ENCODE measurements at places on chromosomes 13 and 19. TPM values are rescaled to one million over a fixed set of nuclear protein-coding genes. Genes with fewer than 3 reads are reported as not detected.

Gene TEX101
- total RNA-seq, result not detected

Gene ZNF763
- not detected for total RNA-seq

Gene ZNF575
- total RNA-seq, result not detected

DNA sequence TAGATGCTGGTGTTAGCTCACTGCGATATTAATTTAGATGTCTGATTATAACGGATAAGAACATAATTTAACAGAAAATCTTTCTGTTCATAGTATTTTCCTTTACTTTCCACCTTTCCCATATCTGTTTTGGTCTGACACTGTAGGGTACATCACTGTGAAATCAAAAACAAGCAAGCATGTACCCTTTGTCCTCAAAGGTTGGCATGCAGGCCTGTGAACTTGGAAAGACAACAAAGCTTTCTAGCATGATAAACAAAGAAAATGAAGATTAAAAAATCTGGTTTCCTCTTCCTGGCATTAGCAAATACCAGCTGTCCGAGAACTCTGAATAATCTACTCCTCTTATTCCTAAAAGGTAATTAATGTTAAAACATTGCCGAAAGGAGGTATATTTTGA, 31.6 kb downstream of the THSD1 start:
- no peak for DNase-seq

DNA sequence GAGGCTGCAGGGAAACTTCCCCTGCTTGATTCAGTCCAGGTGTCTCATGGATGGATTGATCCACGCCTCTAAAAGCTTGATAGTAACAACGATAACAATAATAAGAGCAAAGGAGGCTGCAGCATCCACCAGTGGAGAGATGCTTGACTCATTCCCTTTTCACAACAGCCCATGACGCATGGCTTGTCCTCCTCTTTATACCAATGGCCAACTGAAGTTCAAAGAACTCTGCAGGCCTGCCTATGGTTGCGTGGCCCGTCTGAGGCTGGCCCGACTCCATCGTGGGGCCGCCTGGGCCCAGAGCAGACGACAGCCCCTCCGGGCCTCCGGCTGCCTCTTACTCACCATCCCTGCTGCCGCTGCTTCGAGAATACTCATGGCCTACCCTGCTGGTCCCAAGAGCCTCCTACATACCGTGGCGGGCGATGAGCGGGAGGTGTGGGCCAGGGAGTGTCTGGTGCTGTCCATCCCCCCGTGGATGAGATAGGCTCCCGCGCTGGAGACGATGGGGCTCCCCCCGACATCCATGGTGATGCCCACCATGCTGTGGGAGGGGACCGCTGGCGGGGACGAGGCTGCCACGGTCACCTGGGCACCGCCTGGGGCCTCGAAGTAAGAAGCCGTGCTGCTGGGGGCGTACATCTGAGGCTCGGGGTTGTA, 61.8 kb upstream of the RANBP3 start:
- DNase-seq, result peak; percentile 46

DNA sequence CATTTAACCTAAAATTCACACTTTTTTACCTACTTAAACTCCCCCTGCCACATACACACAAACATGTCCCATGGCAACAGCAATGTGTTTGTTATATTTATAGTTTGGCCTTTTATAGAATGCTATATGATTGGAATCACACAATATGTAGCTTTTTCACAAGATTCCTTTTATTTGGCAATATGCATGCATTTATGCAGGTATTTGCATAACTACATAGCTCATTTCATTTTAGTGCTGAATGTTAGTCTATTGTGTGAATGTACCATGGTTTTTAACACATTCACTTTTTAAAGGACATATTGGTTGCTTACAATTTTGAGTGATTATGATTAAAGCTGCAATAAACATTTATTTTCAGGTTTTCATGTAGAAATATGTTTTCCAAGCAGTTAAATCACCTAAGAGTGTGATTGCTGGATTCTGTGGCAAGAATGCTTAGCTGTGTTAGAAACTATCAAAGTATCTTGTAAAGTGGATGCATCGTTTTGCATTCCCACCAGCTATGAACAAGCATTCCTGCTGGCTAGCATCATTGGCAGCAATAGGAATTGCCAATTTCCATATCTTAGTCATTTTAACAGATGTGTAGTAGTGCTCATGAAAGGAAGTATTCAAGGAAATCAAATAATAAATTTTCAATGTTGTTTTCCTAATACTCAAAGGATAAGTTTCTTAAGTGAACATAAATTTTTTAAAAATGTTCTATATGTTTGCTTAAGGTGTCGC, 557.0 kb downstream of the SLITRK1 start:
- DNase-seq, result no peak

- no peak for DNase-seq
Measured at GRCh38 chr13:30479883-30480219, 14.1 kb upstream of the HMGB1 start.

Gene AZU1
- total RNA-seq, result 1.3 TPM

- DNase-seq, result peak; percentile 39
Measured at GRCh38 chr13:113120300-113121182, 2.1 kb upstream of the F10 start.

DNA sequence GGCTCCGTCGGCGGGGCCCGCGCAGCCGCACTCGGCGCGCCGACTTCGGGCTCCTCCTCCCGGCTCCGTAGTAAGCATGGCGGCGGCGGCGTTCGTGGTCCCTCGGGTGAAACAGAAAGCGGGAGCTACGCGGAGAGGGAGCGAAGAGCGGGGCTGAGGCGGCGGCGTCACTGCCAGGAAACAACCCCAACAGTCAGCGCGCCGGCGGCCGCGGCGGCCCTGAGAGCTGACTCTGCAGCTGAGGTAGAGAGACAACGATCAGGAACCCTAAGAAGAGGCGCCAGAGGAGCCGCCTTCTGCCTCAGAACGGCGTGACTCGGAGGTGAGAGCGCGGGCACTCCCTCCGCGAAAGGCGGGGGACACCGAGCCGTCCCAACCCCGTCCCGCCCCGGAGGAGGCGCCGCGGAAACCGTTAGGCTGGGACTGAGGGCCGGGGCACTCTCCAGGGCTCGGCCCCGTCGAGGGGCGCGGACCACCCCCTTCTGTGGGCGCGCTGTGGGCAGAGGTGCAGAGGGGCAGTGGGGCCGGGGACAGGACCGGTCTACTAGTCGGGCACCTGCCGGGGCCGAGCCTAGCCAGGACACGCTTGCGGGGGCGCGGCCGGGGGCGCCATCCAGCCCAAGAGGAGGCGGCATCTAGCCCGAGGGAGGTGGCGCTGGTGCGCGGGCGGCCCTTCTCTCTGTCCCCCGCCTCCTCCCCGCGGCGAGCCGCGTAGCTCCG, at the start of gene FNDC3A:
Gene FNDC3A, plus strand, starts transcription at position 57 of the 720 bp plus-strand sequence. CDS start 30,279 bp downstream, outside the sequence.
- peak; percentile 93 for DNase-seq

DNA sequence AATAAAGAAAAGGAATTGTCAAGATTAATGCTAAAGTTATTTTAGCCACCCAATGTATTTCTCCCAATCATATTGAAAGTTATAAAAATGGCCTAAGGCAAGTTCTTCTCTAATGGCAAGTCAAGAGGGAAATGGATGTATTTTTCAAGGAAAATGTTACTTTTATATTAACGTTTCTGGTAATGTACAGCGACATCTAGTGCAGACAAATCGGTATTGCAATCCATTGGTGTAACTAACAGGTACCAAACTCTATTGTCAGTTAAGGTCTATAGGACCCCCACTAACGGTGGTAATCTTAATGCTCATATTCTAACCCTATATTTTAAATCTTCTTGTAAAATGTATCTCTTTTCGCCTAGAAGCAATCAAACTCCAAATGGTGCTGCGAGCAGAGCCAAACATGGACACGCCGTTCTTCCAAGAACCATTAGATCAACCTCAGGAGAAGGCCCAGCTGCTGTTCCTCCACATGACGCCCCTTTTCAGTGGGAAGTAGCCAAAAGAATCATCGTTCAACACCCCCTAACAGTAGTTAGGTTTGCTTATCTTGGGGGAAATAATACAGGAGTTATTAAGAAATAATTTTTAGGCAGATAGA, 98.5 kb upstream of the PABPC3 start:
- DNase-seq, result peak; percentile 47

GRCh38 chr13:82772816-82773215, 1109.5 kb downstream of the SLITRK1 start:
- no peak for DNase-seq

Gene NLRP5
- not detected for total RNA-seq
